ENCODE measurements at places on chromosomes 5 and 9.

DNA sequence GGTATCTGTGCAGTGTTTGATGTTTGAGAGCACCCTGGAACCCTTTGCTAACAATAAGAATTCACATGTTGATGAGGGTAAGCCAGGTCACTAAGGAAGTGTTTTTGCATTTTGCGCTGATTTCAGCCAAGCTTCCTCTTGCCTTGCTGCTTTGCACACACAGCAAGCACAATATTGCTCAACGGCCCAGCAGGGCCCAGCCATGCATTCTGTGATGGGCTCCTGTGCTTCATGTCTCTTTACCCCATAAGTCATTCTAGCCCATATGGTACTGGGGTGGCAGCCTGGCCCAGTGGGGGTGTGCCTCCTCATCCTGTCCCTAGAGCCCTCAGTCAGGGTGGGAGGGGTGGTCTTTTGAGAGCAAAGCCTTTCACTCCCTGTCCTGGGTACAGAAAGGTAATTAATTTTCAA is 481.3 kb downstream of the GADD45G start:
- DNase-seq = peak; percentile 57

DNA sequence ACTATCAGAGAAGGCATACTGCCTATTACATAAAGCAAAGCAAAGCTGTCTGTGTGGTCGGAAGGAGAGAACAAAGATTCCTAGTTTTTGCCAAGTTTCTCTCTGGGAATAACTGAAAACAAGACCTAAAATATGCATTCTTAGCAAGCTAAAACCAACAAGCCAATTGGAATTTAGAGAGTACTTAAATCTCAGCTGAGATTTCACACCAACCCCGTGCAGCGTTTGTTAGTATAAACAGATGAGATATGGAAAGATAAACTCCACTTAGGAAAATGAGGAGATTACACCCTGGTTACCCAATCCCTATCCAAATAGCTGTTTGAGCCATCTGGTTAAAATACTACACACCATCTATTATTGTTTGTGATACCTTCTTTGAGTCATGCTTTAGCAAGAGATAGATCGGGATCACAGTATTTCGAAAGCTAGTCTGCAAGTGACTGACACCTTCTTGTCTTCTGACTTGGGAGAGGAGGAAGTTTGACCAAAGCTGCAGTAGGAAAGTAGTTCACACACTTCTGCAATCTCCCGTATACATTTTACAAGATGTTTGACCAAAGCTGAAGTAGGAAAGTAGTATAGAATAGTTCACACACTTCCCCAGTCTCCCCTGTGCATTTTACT is 18.2 kb downstream of the FAF2 start:
- no peak for DNase-seq

DNA sequence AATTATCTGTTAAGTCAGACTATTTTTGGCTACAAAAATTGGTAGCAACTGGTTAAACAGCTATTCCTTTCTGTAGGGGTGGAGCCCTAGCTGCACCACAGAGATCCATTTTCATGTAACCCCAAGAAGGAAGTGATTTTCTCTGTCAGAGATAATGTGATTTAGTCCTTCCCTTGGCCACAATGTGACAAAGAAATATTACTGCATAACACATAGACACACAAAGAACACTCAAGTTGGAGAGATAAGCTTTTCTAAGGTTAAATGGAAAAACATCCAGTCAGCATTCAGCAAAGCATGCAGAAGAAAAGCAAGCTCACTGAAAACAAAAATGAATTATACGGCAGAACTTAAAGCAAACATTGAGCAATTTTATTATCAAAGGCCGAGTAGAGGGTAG is 227.8 kb upstream of the CDH9 start:
- no peak for DNase-seq

- DNase-seq = no peak
These were observed 38.9 kb downstream of the PTTG1 start for GRCh38 chr5:160460377-160461049.

DNA sequence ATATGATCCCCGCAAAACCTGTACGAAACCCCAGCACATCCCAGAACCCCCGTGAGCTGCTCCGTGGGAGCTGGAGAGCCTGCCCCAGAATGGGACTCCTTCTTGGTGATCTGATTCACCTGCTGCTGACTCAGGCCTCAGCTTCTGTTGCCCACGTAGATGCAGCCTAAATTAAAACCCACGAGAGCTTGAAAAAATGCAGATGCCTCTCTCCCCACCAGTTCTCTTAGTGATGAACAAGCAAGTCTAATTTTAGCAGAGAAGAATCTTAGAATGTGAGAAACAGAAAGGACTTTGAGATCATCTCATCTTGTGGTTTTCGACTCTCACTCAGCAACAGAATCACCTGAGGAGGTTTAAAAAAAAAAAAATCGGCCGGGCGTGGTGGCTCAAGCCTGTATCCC is 57.6 kb downstream of the TMOD1 start:
- DNase-seq = no peak

GRCh38 chr5:80399526-80400239 is 8.2 kb upstream of the ZFYVE16 start:
- no peak for DNase-seq

DNA sequence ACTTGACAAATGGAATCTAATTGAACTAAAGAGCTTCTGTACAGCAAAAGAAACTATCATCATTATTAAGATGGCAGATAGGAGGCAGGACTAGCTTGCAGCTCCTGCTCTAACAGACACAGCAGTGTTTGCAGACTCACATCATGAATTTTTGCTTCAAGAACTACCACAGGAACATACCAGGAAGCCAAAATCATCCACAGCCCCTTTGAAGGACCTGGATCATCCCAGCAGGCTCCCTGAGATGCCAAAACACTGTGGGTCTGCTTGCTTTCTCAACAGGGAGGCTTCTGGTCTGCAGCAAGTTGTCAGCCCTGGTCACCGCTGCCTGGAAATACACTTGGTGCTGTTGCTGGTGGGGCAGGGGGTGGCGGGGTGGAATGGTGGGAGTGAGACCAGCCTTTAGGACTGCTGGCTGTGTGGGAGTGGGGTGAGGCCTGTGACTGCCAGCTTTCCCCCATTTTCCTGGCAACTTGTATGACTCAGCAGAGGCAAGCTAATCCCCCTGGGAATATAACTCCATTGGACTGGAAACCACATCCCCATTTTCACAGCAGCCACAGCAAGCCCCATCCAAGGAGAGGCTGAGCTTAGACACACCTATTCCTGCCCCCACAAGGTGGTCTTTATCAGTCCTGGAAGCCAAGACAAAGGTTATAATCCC is 533.8 kb upstream of the CYLC2 start:
- peak; percentile 21 for DNase-seq

- peak; percentile 98 for DNase-seq
These were observed 108.1 kb downstream of the TMEM174 start for GRCh38 chr5:73280821-73281746.

Data from NCI-H69 (cell line).